ENCODE measurements at places on chromosomes 12 and 14.
A peak's percentile ranks its signal among the peaks of the same experiment; 100 is the strongest.

DNA sequence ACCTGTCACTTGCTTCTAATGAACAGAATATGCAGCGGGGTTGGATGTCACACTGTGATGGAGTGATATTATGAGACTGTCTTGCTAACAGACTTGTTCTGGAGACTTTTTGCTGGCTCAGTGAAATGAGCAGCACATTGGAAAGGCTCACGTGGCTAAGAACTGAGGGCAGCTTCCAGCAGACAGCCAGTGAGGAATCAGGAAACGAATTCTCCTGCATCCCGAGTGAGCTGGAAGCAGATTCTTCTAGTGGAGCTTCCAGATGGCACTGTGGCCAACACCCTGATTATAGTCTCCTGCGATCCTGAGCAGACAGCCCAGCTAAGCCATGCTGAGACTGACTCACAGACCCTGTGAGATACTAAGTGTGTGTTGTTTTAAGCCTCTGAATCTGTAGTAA, 16.1 kb upstream of the TSPAN9 start:
- no peak for DNase-seq
- H3K4me3 ChIP-seq = no peak overlapping the region
- H3K36me3 ChIP-seq = no peaks in the 10 kb centered on the region
- peaks cover 18% of the 10 kb centered on the region for H3K27me3 ChIP-seq
- no peaks in the 10 kb centered on the region for H3K4me1 ChIP-seq

- DNase-seq = no peak
- no peak overlapping the region for H3K4me3 ChIP-seq
- H3K4me1 ChIP-seq = no peaks in the 10 kb centered on the region
- H3K27ac ChIP-seq = no peak overlapping the region
These were observed 18.7 kb downstream of the ACSM4 start for GRCh38 chr12:7322599-7322998.

DNA sequence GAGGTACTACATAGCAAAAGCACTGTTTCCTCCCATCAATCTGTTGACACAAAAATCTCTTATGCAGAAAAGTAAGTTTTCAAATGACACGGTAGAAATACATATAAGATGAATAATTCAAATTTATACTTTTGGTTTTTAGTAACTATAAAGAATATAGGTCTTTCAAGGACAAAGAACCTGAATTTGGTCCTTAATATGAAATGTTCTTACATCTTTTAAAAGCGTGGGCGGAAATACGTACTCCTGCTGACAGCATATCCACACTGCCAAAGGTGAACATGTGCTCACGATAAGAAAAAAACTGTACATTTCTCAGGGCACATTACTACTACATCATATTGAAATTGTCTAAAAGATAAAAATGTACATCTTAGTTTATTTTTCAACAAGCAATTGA, 127.6 kb downstream of the FOXN3 start:
- H3K4me3 ChIP-seq = no peak overlapping the region
- peaks cover 64% of the 10 kb centered on the region for H3K4me1 ChIP-seq
- no peak overlapping the region for H3K27ac ChIP-seq
- H3K36me3 ChIP-seq = peaks cover 28% of the 10 kb centered on the region
- no peak for DNase-seq

DNA sequence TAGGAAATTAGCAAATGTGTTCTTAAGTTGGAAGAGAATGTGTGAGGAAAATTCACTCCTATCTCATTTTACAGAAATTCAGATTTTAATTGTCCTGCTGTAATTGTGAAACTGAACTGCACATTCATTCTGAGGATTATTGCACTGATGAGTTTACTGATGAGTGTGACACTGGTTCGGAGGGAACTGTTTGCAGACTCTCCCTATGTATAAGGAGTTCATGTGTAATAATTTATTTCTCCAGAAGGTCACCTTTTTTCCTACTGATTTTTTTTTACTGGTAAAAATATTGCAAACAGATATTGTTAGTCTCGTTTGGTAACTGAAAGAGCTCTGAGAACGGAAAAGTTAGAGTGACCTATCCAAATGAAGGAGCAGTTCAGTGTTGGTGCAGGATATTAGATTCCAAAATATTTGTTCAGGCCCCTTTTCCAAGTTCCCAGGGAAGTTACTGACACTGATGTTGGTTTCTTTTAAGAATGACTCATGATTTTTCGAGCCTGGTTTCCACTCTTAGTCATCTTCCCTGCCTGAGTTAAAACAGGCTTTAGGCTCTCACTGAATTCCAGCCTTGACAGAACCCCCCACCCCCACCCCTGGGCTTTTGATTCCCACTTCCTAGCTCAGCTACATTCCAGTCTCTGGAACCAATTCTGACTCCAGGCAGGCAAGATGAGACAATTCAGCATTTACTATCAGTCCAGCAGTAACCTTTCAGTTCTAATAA, 18.4 kb downstream of the ANO6 start:
- peak overlapping the region; percentile 76 for H3K27ac ChIP-seq
- no peak overlapping the region for H3K4me3 ChIP-seq
- peaks cover 47% of the 10 kb centered on the region for H3K4me1 ChIP-seq
- H3K27me3 ChIP-seq = no peaks in the 10 kb centered on the region

DNA sequence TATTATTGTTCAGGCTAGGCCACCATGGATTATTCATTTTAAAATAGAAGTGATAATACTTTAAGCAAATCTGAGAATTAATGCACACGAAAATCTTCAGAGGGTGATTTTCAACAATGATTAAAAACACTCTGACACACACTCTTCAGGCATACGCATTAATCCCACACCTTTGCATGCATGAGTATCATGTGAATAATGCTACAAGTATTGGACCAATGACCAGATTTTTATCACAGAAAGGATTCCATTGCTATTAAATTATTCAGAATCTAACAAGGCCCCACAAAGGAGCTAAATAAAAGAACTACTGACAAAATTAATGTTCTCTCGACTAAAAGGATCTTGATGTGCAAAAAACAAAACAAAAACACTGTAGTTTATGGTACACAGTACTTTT, 11.1 kb downstream of the EPS8 start:
- DNase-seq = no peak
- no peaks in the 10 kb centered on the region for H3K36me3 ChIP-seq
- H3K4me3 ChIP-seq = no peak overlapping the region
- H3K27ac ChIP-seq = no peak overlapping the region
- H3K27me3 ChIP-seq = peaks cover 6% of the 10 kb centered on the region
- H3K4me1 ChIP-seq = no peaks in the 10 kb centered on the region

GRCh38 chr12:53468282-53468681, 16.4 kb downstream of the PCBP2 start:
- DNase-seq = no peak
- H3K4me1 ChIP-seq = peaks cover 22% of the 10 kb centered on the region
- no peak overlapping the region for H3K4me3 ChIP-seq
- no peak overlapping the region for H3K27ac ChIP-seq
- H3K27me3 ChIP-seq = no peaks in the 10 kb centered on the region
